Left colon (tissue), 2 donors: ENCODE measurements at places on chromosomes 13 and 19. TPM values are rescaled to one million over a fixed set of nuclear protein-coding genes. Genes with fewer than 3 reads are reported as not detected.

The TSHZ3 gene
- 1.3 TPM for total RNA-seq

The CBLC gene
- 79.1 TPM for total RNA-seq

The CDX2 gene
- 266 TPM for total RNA-seq

DNA sequence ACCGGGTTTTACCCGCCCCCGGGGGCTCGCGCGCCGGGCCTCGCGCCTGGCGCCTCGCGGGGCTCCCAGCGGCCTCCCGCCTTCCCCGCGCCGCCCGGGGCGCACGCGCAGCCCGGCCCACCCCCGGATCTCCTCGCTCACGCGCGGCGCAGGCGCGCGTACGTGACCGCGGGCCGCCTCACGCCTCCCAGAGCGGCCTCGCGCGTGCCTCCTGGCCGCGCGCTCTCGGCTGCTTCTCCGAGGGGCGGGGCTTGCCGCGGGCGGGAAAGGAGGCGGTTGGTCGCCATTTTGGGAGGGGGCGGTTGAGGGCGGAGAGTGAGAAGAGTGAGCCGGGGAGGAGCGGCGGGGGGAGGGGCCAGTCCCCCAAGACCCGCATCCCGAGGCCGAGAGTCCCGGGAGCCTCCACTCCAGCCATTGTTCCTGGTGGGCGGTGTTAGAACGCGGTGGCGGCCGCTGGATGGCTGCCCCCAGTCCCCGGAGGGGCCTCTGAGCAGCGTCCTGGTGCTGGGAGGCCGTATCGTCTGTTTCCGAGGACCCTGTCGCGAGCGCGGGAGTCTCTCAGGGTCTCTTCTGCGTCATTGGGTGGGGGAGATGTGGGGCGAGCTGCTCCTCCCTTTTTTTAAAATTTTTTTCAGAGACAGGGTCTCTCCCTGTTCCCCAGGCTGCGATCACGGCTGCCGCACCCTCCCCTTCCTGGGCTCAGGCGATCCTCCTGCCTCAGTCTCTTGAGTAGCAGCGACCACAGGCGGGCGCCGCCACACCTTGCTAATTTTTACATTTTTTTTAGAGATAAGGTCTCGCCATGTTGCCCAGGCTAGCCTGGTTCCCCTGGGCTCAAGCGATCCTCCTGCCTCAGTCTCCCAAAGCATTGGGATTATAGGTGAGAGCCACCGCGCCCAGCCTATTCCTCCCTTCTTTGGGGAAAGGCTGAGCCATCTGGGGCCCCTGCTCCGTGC lies at the start of gene ZNF541:
Gene ZNF541, minus strand, starts transcription at position 78 of the 956 bp plus-strand sequence. CDS start 17,292 bp downstream, outside the sequence.
- DNase-seq = peak; percentile 56

DNA sequence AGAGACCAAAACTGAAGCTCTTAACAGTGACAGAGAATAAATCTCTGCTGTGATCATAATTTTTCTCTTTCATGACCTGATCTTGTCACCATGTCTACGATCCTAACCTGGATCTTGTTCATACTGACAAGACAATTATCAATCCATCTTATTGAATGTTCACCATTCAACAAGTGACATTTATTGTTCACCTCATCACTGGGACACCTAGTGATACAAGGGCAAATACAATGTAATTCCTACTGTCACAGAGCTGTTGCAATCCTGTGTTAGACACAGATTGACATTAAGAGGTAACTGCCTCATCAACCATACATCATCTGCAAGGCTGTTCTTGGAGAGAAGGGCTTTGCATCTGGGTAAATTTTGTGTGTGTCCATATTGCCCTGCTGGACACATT lies 942.4 kb upstream of the PRR20A start:
- DNase-seq = no peak

DNA sequence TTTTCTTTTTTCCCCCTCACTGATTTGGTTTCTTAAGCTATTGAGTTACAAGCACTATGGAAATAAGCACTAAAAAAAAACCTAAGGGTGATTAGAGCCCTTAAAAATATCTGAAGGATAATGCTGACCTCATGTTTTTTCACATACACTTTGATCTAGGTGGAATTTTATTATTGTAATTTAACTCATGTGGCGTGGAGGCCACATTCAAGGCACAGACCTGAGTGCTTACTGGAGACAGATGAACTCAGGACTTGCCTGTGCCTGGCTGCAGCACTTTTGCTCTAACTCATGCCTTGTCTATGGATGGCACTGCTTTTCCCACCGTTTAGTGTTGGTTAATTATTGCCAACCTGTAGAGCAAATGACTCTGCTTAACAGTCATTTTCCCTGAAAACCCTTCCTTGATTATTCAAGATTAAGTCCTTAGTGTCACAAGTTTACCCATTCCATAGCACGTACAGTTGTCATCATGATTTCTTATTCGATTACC lies 541.4 kb downstream of the GPC6 start:
- DNase-seq = no peak

DNA sequence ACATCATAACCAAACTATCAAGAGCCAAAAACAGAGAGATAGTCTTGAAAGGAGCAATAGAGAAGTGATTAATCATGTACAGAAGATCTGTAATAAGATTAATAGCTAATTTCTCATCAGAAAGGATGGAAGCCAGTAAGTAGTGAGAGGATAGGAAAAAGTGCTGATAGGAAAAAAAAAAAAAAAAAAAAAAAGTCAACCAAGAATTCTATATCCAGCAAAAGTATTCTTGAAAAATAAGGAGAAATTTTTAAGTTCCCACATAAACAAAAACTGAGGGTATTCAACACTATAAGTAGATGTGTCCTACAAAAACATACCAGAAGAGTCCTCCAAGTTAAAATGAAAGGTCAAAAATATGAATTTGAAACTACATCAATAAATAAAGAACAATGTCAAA lies 218.7 kb upstream of the GPC6 start:
- no peak for DNase-seq

DNA sequence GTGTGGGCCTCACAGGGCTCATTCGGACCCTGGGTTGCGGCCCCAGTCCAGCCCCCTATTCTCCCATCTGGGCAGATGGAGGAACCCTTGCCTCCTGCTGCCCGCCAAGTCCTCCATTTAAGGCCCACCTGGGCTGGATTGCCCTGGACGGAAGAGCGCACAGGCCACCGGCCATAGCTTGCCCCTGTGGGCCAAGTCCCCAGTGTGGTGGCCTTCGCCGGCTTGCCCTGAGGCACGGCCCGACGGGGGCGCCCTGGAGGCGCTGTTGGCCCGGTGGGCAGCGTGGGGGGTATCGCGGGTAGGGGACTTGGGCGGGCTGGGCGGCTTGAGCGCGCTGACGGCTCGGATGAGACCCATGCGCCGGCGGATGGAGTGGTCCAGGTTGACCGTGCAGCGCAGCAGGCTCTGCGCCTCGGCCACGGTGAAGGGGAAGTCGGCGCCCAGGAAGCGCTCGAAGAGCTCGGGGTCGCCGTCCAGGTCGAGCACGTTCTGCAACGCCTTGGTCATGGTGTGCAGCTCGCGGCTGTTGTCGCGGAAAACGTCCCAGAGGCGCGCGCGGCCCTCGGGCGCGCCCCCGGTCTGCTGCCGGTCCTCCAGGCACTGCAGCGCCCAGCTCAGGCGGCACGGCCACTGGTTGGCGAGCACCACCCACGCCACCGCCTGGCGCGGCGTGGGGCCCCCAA lies 8.8 kb downstream of the NKPD1 start:
- no peak for DNase-seq

DNA sequence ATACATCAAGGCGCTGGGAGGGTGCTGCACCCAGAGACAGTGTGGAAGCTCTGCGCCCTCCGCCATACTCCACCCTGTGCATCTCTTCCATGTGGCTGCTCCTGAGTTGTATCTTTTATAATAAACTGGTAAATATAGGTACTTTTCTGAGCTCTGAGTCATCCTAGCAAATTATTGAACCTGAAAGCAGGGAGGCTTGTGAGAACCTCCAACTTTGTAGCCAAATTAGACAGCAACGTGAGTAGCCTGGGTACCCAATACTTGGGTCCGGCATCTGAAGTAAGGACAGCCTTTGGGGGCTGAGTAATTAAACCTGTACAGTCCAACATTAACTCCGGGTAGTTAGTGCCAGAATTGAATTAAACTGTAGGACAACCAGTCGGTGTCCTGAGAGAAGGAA lies 57.4 kb downstream of the RUBCNL start:
- DNase-seq = no peak

GRCh38 chr13:31209172-31209840 lies 9.5 kb downstream of the B3GLCT start:
- DNase-seq = no peak

DNA sequence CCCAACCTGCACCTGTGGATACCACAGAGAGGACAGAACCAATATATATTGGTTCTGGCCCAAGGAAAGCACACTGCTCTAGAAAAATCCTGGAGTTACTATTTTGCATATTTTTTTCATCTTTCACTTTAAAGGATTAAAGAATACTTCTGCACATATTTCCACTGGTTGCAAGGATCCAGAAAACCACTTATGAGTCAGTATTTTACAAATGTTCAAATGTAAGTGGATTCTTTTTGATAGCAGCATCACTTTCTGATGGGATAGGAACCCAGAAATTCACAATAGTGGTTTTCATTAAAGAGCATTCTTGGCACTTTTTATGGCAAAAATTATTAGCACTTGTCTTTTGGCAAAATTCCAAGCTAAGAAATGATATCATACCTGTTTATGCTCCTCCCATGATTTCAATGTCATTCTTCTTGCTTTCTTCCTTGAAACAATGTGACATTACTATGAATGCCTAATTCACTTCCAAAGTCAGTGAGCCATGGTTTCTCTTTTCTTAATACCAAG lies 38.2 kb downstream of the MZT1 start:
- DNase-seq = no peak
